ENCODE measurements at places on chromosomes 6 and 20.

DNA sequence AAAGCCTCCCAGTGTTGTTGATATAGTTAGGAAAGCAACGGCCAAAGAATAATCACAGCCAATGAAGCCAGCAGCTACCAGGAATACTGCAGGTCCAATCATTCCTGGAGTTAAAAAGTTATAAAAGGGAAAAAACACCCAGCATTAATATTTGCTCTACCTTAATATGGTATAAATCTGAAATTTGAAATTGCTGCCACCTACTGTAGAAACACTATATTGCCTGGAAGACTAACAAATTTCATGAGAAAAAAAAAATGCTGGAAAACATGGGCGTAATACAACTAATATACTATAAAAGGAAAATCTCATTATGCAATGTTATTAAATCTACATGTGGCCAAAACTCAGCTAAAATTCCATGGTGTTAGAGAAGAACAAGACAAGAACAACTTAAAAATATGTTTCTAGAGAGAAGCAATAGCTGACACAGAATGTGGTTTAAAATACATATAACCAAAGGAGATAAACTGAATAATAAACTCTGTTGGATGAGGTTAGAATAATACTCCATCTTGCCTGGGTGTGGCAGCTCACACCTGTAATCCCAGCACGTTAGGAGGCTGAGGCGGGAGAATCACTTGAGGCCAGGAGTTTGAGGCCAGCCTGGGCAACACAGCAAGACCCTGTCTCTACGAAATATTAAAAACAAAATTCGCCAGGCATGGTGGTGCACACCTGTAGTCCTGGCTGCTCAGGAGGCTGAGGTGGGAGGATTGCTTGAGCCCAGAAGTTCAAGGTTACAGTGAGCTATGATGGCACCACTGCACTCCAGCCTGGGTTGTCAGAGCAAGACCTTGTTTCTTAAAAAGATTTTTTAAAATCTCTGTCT lies 43.1 kb downstream of the SLC17A5 start:
- no peak for DNase-seq

GRCh38 chr20:47293631-47294030 lies 62.9 kb downstream of the ZMYND8 start:
- DNase-seq, result no peak

GRCh38 chr20:20939006-20939405 lies 167.2 kb downstream of the LINC00237 start:
- no peak for DNase-seq

DNA sequence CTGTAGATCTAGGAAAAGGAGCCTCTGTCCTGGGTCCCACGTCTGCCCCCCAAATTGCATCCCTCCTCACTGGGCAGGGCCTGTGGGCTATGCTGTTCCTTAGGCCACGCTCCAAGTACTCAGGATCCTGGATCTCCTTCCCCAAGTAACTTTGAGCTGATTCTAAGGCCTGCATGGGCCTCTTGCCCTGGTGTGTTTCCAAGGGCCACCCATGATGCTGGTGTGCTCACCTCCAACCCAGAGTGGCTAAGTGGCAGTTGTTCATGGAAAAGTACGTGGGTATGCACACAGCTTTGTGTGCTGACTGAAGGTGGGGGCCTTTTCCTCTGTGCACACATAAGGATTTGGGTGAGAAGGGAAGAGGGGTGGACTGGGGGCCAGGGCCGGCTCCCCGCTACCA lies 5.3 kb downstream of the GMPR start:
- no peak for DNase-seq

DNA sequence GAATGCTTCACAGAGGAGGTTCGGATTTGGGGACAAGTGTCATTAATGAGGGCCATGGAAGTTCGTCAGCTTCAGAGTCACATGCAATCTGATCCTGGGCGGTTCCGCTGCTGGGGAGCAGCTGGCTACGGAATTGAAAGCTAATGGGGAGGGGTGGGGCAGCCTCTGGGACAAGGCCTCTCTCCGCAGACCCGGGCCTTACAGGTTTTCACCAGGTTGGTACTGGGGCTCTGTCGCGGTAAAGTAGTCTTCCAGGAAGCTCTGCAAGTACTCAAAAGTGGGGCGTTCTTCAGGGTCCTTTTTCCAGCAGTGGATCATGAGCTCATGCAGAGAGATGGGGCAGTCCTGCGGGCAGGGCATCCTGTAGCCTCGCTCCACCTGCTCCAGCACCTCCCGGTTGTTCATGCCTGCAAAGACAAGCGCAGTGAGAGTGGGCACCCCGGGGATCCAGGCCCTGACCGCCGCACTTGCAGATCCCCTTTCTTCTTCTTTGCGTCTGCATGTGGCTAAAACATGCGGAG lies 55.9 kb upstream of the TRAF3IP2 start:
- no peak for DNase-seq

DNA sequence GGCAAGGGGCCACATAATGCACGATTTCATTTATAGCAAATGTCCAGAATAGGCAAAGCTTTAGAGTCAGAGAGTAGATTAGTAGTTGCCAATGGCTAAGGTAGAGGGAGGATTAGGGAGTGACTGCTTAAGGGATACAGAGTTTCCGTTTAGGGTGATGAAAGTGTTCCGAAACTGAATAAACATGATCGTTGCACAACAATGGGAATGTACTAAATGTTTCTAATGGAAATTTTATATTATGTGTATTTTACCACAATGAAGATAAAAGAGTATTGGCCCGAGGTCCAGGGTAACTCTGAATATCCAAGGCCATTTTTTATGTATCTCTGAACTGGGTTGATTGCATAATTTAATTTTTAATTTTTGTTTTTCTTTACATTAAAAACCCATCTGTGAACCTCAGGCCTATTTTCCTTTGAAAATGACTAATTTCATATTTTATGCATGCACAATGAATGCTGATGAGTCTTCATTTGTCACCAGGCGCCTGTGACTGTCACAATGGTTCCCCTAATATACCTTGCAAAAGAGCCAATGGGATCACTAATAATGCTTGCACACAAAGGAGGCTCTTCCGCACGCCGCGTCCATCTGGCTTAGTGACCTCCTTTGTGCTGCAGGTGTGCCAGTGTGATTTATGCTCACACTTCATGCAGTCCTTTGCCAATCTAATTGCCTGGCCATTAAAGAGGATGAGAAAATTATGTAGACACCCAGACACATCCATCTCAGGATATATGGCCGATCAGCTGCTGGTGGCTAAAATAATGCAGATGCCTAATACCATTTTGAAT lies 612.5 kb downstream of the CDH26 start:
- no peak for DNase-seq

DNA sequence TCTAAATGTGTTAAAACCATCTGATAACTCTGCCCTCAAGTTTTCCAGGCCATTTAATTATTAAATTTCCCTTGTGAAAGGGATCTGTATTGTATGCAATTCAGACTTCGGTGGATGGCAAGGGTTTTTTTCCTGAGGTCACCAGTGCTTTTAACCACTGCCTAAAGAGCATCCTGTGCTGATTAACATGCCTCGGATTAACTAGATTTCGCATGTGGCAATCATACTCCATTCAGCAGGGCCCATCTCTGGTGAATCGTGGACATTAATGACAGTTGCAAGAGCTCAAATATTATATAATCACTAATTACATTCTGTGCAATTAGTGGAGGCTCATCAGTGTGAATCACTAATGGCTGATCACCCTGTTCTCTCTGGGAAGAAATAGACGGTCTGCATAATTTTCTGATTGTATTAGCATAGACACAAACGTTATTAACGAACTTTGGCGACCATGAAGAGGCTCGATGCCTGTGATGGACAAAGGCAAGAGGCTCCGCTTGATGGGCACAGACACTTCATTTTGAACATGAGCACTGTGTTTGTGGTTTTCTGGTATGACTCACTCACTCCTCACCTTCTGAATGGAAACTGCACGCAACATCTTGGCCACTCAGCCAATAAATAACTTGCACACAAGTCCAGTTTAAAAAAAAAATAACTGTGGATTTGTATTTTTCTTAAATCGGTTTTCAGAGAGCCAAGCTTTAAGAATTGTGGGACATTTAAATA lies 31.4 kb downstream of the LINC00237 start:
- DNase-seq, result no peak

DNA sequence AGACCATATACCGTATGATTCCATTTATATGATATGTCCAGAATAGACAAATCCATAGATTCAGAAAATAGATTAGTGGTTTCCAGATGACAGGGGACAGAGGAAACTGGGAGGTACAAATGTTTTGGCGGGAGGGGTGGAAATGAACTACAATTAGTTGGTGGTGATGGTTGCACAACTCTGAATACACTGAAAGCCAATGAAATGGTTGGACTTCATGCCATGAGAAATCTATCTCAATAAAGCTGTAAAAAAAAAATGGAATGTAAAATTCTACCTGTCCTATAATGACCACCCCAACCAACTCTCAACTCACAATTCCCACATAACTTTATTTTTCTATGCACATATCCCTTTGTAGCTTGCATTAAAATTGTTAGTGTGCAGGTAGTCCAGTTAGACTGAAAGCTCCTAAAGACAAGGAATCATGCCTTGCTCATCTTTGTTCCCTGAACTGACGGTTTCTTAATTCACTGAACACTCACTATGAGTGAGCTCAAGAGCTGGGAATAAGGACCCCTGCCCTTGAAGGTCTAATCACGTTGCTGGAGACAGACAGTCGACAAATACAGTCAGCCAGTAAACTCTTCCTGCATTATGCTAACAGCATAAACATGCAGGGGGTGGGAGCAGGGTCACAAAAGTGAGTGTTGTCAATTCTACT lies 1.4 kb downstream of the DCDC2 start:
- DNase-seq, result no peak

GRCh38 chr6:35402136-35402855 lies 49.8 kb upstream of the FANCE start:
- no peak for DNase-seq

DNA sequence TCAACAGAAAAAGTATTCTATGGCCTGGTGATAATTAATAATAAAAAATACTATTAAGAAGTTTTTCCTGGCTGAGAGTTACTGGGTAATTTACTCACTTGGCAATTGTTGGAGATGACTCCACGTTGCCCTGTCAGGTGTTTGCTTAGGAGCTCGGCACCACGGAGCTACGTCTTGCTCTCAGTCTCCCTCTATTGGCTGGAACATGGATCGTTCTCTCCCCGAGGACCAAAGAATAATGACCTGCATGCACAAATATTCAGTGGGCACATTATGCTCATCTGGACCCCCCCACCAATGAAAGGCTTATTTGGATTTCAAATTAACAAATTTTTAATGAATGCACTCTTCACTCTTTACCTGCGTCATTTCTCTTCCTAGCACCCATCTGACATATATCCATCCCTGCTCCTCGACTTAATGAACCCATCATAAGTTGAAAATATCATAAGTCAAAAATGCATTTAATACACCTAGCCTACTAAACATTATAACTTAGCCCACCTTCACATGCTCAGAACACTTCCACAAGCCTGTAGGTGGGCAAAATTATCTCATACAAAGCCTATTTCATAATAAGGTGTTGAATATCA lies 71.0 kb upstream of the CD83 start:
- no peak for DNase-seq

DNA sequence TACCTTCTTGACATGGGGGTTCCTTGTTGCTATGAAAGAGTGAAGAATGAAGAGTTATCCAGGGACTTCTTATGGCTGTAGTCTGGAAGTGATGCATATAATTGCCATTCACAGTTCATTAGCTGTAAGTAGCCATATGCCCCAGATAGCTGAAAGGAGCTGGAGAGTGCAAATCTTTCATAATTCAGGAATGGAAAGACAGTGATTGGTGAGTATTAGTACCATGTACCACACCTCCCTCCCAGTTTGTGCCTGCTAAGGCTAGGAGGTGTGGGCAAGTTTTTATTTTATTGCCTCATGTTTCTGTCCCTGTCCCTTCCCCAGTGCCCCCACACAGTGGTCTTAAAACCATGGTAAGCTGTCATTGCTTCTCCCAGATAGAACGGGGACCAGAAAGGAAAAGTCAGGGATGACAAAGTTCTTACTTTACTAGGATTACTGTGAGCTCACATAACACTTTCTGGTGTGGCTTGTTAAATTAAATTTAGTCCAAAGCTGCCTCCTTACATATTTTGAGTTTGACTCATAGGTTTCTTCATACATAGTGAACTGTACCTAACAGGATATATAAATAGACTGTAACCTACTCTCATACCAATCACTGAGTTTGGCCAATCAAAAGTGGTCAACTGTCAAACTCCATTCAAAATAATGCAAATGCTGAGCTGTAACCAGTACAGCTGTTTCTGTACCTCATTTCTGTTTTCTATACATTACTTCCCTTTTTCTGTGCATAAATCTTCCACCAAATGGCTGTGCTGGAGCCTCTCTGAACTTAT lies 119.4 kb downstream of the RFPL4B start:
- no peak for DNase-seq

DNA sequence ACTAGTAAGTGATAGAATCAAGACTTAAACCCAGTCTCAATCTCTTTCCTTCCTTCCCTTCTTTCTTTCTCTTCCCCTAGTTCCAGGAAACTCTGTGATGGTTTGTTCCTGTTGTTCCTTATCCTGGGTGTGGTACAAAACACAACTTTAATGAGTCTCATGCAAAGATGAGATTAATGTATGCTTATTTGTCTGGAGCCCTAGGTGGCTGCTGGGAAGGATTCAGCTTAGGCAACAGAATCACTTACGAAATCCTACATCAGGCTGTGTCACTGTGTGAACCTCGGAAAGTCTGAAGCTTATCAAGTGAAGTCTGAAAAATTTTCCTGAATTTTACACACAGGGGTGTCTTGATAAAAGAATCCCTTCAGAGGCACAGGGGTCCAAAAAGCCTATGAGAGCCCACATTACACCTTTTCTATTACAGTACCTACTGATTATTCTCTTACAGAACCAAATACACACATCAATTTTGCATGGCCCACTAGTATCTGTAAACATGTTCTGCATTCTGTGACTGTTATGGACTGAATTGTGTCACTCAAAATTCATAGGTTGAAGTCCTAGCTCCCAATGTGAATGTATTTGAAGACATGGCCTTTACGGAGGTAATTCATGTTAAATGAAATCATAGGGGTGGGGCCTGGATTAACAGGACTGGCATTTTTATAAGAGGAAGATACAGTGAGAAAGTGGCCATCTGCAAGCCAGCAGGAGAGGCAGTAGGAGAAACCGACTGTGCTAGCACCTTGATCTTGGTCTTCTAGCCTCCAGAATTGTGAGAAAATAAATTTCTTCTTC lies 144.7 kb downstream of the MYB start:
- DNase-seq, result no peak

DNA sequence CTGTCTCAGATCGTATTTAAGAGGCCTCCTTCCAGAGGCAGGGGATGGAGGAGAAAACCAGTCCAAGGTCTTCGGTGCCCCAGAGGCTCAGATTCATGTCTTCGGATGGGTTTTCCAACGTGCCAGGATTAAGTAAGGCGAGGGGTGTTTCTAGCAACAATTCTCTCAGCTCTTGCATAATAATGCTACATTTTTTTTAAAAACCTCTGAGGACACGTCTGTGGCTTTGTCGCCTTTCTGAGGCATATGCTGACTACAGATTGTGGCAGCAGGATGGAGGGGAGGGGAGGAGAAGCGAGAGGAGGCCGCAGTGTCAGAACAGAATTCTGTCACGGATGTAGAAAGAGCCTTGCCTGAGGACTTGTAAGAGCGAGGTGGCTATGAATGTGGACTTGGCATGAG lies 17.7 kb upstream of the CCDC167 start:
- peak; percentile 13 for DNase-seq

- no peak for DNase-seq
Measured at GRCh38 chr20:3818155-3819151, 1.9 kb upstream of the AP5S1 start.

- no peak for DNase-seq
Measured at GRCh38 chr20:33474097-33474873, 15.6 kb upstream of the CBFA2T2 start.

GRCh38 chr6:40887079-40887791 lies 151.8 kb downstream of the UNC5CL start:
- no peak for DNase-seq
